ENCODE measurements at places on chromosomes 3 and 15.

DNA sequence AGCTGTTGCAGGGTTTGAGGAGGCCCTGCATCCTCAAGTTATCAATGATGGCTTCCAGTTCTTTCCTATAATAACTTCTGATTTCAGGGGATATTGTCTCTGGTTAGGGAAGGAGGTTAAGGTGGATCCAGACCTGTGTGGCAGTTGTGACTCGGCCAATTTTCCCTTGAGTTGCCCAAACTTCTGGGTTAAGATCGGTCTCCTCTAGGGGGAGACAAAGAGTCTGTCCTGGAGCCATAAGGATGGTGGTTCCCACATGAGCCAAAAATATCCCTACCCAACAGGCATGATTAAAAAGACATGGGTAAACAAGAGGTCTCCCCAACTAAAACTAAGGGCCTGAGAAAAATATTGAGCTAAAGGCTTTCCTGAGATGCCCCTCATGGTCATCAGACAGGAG, 227.5 kb upstream of the MDFIC2 start:
- no peak for DNase-seq

DNA sequence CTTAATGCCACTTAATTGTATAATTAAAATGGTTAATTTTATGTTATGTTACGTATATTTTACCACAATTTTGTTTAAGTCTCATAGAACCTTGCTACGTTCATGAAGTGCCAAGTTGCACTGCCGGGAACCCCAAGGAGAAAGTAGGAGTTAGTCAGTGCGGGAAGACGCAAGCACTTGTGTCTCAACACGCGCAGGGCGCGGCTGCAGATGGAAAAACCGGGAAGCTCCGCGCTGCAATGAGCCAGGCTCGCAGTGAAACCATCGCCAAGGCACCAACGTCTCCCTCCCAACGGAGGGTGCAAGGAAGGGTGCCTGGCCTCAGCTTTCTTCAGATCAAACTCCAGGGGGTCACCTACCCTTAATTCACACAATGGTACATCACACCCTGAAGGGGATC, 21.6 kb downstream of the MAGI1 start:
- DNase-seq = no peak

DNA sequence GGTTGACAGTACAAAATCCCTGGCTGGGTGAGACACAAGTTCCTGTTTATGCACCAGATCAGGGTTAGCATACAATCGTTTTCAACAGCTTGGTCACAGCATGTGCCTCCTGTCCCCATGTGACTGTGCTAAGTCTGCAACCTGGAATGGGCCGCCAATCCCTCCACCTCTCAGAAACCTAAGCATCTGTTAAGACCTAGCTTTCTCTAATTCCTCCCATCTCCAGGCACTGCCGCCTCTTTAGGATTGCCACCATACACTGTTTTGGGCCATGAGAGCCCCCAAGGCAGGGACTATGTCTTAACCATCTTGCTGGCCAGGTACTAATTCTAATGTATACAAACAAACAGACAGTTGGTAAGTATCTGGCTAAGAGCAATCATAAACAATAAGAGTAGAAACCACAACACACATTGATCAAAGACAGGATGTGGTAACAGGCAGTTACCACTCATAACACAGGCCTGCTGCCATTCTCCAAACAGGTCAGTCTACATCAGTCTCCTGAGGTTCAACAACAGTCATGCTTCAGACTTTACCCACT, 25.6 kb downstream of the SEC22C start:
- DNase-seq = no peak

DNA sequence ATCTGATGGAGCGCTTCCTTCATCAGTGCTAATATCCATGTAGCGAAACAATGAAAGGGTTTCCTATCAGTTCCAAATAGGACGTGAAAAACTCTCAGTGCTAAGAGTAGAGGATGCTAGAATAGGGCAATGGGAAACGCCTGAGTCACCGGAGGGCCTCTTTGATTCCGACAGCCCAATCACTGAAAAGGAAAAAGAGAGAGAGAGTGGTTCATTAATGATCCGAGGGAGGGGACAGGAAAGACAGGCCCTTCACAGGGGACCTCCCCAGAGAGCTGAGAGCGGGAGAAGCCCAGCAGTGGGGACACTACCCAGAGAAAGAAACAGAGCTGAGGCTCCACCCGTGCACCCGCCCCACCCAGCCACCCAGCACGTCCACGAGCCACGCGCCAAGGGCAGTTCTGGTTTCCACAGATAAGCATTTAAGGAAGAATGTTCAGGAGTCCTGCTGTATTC, 76.9 kb downstream of the RPN1 start:
- no peak for DNase-seq

DNA sequence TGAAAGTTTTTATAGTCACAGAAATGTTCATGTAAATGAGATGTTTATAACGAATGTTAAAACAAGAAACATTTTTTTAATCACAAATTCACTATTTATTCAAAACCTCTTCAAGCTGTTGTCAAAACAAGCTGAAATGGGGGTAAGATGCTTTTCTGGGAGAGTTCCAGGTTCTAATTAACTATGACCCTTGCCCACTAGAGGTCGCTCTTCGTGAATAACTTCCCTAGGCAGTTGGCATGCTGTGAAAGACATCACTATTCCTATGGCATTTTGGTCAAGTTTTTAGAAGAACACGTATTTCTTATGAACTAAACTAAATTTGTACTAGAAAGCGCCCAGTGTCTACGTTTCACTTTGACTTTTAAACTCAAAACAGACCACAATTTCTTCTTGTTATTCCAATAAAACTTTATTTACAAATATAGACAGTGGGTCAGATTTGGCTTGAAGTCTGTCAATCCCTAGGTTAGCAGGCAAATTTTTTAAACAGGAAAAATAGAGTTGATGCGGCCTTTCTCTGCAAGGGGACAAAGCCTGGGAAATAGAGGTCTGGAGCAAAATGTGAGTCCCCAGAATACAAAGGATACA, 62.8 kb upstream of the CMTM8 start:
- peak; percentile 39 for DNase-seq

DNA sequence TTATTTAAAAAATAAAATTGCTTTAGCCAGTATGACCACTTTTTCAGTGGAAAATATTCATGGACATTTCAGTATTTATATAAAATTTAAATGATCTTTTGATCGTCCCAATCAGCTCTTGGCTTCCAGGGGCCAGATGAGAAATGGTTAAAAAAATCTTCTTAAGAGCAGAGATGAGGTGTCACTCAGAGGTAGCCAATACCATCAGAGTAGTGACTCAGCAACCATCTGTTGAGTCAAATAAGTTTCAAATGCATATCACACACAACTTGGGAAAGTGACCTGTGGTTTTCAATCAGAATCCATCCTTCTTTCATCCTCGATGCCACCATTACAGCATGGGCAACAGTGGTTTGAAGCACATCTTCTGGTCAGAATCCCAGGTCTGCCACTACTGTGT, 958.8 kb upstream of the NR2F2 start:
- DNase-seq = no peak

DNA sequence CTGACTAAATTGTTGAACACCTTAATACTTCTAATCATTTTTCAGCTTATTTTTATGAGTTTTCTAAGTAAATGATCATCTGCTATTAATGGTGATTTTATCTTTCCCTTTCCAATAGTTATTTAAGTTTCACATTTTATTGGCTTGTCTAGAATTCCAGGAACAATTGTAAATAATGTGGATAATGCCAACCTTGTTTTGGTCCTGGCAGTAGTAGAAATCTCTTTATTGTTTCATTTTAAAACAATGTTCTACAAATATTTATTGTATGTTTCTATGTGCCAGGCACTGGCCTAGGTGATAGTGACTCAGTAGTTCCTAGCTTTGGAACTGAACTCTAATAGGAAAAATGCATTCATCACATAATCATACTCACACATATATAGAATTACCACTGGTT, 264.1 kb downstream of the ADAMTSL3 start:
- no peak for DNase-seq

GRCh38 chr3:85706130-85706529, 747.3 kb downstream of the CADM2 start:
- no peak for DNase-seq

- DNase-seq = no peak
These were observed 939 bp upstream of the ULK3 start for GRCh38 chr15:74843891-74844299.

- DNase-seq = no peak
These were observed 4.1 kb upstream of the ECT2 start for GRCh38 chr3:172746475-172746874.

DNA sequence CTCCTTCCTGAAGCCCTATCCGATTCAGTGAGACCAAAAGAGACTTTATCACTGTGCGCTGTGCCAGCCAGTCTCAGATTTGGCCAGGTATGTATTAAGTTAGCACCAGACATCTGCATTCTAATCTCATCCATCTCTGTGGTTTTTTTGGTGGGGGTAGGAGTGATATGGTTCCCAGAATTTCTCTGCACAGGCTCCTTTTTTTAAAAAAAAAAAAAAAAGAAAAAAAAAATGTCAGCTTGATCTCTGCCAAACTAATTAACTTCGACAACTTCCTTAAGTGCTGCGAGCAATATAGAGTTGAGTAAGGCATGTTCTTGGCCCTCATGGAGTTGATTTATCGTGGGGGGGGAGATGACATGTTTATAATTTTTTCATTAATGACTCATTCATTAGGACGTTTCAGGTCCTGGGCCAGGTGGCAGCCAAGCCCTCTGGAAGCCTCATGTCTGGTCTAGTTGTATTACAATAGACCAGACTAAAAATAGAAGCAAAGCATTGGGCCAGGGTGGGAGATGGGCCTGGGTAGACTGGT, 12.9 kb downstream of the SLCO3A1 start:
- DNase-seq = no peak

DNA sequence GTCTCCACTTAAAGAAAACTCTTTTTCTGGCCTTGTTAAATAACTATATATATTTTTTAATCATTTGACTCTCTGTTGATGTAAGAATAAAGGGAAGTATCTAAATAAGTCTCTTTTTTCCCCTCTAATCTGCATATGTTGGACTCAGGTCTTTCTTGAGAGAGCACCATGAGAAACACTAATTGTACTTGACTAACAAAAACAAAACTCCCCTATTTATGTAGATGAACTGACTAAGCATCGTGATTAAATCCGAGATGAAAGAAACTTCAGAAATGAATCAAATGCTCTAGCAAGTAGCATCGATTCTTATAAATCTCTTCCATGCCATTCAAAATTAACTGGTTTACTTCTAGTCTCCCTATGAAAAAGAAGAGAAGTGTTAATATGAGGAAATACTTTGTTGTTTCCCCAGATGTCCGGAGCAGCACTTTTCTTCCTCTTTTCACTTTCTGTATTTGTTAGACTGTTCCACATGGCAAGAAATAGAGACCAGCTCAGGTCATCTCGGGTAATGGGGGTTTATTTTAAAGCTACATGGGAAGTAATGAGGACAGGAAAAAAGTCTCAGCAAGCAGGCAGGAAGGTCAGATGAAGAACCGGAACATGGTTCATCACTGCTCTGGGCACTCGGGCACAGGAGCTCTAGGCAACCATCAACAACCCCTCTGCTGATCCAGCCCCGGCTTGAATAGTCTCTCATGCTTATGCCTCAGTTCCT, 288.3 kb downstream of the CNTN6 start:
- no peak for DNase-seq

- no peak for DNase-seq
These were observed 12.1 kb downstream of the CLK3 start for GRCh38 chr15:74627766-74628165.

GRCh38 chr15:79849789-79850188, 47.0 kb downstream of the MTHFS start:
- DNase-seq = no peak

DNA sequence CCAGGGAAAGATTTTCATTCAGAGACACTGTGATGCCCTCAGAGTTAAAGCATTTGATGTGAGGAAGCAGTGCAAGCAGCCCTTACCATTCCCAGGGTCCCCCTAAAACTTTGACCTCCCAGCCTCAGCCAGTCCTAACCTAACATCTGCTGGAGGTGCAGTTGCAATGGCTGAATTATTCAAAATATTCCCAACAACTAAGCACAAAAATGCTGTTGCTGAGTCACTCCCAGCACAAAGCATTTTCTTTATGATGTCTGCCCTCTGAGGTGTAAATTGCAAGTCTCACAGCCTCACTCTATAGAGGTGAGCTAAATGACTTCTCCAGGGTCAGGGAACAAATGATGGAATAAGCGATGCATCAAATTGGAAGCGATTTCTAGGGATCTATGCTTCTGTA, 6.4 kb upstream of the REC114 start:
- DNase-seq = no peak

GRCh38 chr3:108200024-108200423, 22.2 kb downstream of the IFT57 start:
- no peak for DNase-seq

- DNase-seq = no peak
These were observed 21.6 kb upstream of the PLXNA1 start for GRCh38 chr3:126961191-126961790.

GRCh38 chr3:98612587-98612986, 19.2 kb upstream of the CPOX start:
- no peak for DNase-seq

DNA sequence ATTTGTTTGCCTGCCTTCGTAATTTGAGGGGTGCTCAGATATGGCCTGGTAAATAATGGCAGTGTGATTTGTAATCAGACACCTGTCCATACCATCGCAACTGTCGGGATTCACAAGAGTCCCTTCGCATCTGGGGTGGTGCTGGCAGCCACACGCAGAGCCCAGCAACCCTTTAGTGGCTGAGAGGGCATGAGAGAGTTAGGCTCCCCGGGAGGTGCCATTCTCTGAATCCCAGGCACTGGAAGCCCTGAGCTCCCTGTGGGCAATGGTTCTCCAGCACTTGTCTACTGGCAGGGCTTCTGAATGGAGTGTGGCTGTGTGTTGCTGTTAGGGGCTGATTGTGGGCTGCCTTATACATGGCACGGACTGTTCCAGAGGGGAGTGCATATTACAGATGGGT, 230.1 kb downstream of the EBLN2 start:
- DNase-seq = no peak

- DNase-seq = no peak
These were observed 62.0 kb upstream of the CSTA start for GRCh38 chr3:122263058-122263457.

DNA sequence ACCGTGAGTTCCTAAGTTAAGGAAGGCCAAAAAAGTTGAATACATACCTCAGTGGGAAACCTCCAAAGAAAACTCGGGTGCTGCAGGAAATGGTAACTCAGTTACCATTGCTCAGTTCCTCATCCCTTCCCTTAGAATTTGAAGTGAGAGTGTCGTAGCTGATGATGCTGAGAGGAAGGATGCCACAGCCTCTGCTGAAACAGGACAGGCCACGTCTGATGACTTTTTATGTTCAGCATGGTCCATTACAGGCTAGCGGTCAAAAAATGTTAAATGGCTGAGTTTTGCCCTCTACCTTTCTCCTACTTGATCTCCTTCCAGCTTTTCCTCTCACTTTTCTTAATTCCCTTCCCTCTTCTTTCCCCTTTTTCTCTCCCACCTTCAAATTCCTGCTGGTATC, 135.5 kb downstream of the GHSR start:
- DNase-seq = no peak

- DNase-seq = no peak
These were observed 14.7 kb downstream of the RPUSD3 start for GRCh38 chr3:9828801-9829755.

- DNase-seq = no peak
These were observed 71.7 kb upstream of the SNRK start for GRCh38 chr3:43214616-43215015.

- peak; percentile 57 for DNase-seq
These were observed 52.6 kb downstream of the MCF2L2 start for GRCh38 chr3:183375787-183376186.

Data from CD4-positive, alpha-beta T cell treated with Interferon alpha-2 for 1 hour (primary cell).